Cardiac ventricle fibroblast (primary cell): ENCODE measurements at places on chromosomes 12 and 14. TPM values are rescaled to one million over a fixed set of nuclear protein-coding genes. Genes with fewer than 3 reads are reported as not detected.

OLR1 gene
- not detected in 2 replicates for total RNA-seq

TBX5 gene
- 1.2 and 3.6 TPM in 2 replicates for total RNA-seq

ZNF891 gene
- total RNA-seq = 1.00 and 1.2 TPM in 2 replicates

SLC38A4 gene
- total RNA-seq = 0.05 and 0.12 TPM in 2 replicates

NXPH4 gene
- total RNA-seq = 17.6 and 21.4 TPM in 2 replicates

NUP37 gene
- 21.6 and 27.0 TPM in 2 replicates for total RNA-seq

SH2B3 gene
- 25.9 and 27.6 TPM in 2 replicates for total RNA-seq

C12orf54 gene
- total RNA-seq = not detected in 2 replicates

SELPLG gene
- 0.62 and 0.64 TPM in 2 replicates for total RNA-seq

NCAPD2 gene
- 85.5 and 166 TPM in 2 replicates for total RNA-seq

PTPRR gene
- not detected in 2 replicates for total RNA-seq

MAP1LC3B2 gene
- 0.24 and 0.37 TPM in 2 replicates for total RNA-seq

GPRC5A gene
- total RNA-seq = 2.2 and 2.6 TPM in 2 replicates

TSHR gene
- total RNA-seq = not detected in 2 replicates

SLC17A8 gene
- not detected in 2 replicates for total RNA-seq

OVCH1 gene
- 0.06 and 0.20 TPM in 2 replicates for total RNA-seq

ACYP1 gene
- total RNA-seq = 4.2 and 4.9 TPM in 2 replicates

AQP2 gene
- 0.31 TPM in 1 of 2 replicates, not detected in the other for total RNA-seq

STXBP6 gene
- 5.4 and 6.3 TPM in 2 replicates for total RNA-seq

PLA2G1B gene
- not detected in 2 replicates for total RNA-seq

RASSF9 gene
- total RNA-seq = 3.7 and 4.5 TPM in 2 replicates

KCNMB4 gene
- 1.9 and 2.4 TPM in 2 replicates for total RNA-seq

NELL2 gene
- total RNA-seq = 0.49 TPM in 1 of 2 replicates, not detected in the other

HPD gene
- 15.6 and 20.1 TPM in 2 replicates for total RNA-seq

FSCB gene
- total RNA-seq = not detected in 2 replicates

BLTP3B gene
- total RNA-seq = 18.4 and 22.2 TPM in 2 replicates
